ENCODE measurements at places on chromosomes 3 and 15. TPM values are rescaled to one million over a fixed set of nuclear protein-coding genes. Genes with fewer than 3 reads are reported as not detected.
A peak's percentile ranks its signal among the peaks of the same experiment; 100 is the strongest.

DNA sequence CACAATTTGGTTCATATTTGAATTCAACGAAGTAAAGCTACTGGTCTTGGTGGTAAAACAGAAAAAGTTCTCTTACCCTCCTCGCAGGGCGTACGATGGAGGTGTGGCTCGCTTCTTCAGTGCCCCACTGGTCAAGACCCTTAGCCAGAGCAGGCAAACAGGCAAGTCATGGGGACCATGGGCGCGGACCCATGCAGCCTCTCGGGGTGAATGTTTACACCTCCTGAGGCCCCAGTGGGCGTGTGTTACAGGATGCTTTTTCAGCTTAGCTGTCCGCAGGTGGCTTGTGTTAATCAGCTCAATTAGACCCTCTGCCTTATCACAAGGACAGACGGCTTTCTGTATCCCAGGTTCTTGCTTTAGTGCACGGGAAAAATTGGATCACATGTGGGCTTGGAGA lies 991.8 kb downstream of the GBE1 start:
- H3K4me1 ChIP-seq, result no peaks in the 10 kb centered on the region
- no peaks in the 10 kb centered on the region for H3K27me3 ChIP-seq
- no peak for DNase-seq
- H3K4me3 ChIP-seq, result no peak overlapping the region

The SEMA3F gene
- 9.3 TPM for total RNA-seq

The ULK4 gene
- total RNA-seq, result 6.3 TPM

DNA sequence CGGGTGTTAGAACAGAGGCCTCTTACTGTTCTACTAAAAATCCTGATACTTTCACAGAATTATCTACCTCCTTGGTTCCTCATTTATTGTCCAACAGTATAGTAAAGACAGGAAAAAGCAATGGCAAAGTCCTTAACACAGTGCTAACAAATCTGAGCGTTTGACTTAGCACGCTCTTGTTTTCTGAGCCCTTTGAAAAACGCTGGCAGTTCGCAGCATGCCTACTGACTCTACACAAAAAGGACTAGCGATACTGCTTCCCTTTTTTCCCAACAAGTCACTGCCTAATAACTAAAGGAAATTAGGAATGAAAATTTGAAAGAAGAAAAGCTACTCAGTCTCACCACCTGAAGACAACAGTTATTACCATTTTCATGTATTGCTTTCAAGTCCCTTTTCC lies 34.8 kb upstream of the CEMIP start:
- DNase-seq, result no peak
- H3K36me3 ChIP-seq, result no peaks in the 10 kb centered on the region
- no peak overlapping the region for H3K27ac ChIP-seq
- H3K27me3 ChIP-seq, result no peaks in the 10 kb centered on the region
- H3K4me3 ChIP-seq, result no peak overlapping the region
- H3K4me1 ChIP-seq, result 0 out of 2 replicates have a peak, but pooled peaks cover 2% of the 10 kb centered on the region

DNA sequence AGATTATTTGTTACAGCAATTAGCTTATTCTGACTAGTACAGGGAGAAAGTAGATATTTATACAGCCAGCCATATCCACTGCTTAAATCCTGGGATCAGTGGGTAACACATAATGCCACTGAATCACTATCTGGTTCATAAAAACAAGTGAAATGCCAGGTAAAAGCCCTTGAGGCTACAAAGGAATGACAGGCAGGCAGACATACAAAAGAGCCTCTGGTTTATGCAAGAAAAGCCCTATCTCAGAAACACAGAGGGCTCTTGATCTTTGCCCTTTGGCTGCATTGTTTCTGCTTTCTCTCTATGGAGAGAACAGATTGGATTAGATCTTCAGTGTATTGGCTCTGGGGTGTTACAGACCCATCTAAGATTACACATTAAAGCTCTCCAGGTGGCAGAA lies 115.4 kb upstream of the GADL1 start:
- H3K27me3 ChIP-seq, result no peaks in the 10 kb centered on the region
- H3K27ac ChIP-seq, result no peak overlapping the region
- H3K4me3 ChIP-seq, result no peak overlapping the region
- H3K36me3 ChIP-seq, result no peaks in the 10 kb centered on the region
- no peak for DNase-seq
- no peaks in the 10 kb centered on the region for H3K4me1 ChIP-seq

DNA sequence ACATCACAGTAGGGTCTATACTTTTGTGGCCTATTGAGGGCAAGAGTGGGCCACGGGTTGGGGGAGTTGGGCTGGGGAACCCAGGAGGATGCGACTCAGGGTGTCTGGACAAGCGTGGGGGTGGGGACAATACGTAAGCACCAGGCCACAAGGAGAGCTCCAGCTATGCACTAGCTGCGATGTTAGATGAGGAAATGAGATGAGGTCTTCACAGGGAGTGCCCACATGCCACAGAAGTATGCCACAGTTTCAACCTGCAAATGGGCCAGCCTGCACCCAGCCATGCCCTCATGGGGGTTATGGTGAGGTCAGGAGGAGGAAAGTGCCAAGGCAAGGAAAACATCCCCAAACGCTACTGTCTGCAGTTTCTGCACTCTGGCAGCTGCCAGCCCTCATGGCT lies 30.5 kb downstream of the CACNA2D2 start:
- H3K4me3 ChIP-seq, result no peak overlapping the region
- no peak overlapping the region for H3K27ac ChIP-seq
- DNase-seq, result no peak
- peaks cover 7% of the 10 kb centered on the region for H3K27me3 ChIP-seq
- no peaks in the 10 kb centered on the region for H3K36me3 ChIP-seq

The HDDC3 gene
- 4.6 TPM for total RNA-seq

The CP gene
- total RNA-seq, result 0.08 TPM

GRCh38 chr3:119660474-119661440 lies at the start of gene POPDC2:
Gene POPDC2, minus strand, starts transcription at chr3:119660589. Its CDS starts 166 bp downstream, at chr3:119660423.
- peaks cover 20% of the 10 kb centered on the region for H3K4me1 ChIP-seq
- no peaks in the 10 kb centered on the region for H3K36me3 ChIP-seq
- no peak within 1 kb of the TSS for H3K27ac ChIP-seq
- H3K4me3 ChIP-seq, result no peak within 1 kb of the TSS

- no peak for DNase-seq
- peak overlapping the region; percentile 21 for H3K27ac ChIP-seq
- peak overlapping the region; percentile 14 for H3K4me3 ChIP-seq
- no peaks in the 10 kb centered on the region for H3K36me3 ChIP-seq
- H3K4me1 ChIP-seq, result peaks cover 21% of the 10 kb centered on the region
- H3K27me3 ChIP-seq, result no peaks in the 10 kb centered on the region
Measured at GRCh38 chr15:69648775-69649735, 196.4 kb downstream of the RPLP1 start.

- no peaks in the 10 kb centered on the region for H3K36me3 ChIP-seq
- no peaks in the 10 kb centered on the region for H3K27me3 ChIP-seq
- no peak overlapping the region for H3K4me3 ChIP-seq
Measured at GRCh38 chr3:184354121-184354728, 7.2 kb downstream of the CLCN2 start.

GRCh38 chr3:26840272-26840870 lies 217.8 kb downstream of the LRRC3B start:
- no peak overlapping the region for H3K4me3 ChIP-seq
- no peaks in the 10 kb centered on the region for H3K36me3 ChIP-seq
- H3K27ac ChIP-seq, result no peak overlapping the region
- H3K4me1 ChIP-seq, result no peaks in the 10 kb centered on the region
- DNase-seq, result no peak

DNA sequence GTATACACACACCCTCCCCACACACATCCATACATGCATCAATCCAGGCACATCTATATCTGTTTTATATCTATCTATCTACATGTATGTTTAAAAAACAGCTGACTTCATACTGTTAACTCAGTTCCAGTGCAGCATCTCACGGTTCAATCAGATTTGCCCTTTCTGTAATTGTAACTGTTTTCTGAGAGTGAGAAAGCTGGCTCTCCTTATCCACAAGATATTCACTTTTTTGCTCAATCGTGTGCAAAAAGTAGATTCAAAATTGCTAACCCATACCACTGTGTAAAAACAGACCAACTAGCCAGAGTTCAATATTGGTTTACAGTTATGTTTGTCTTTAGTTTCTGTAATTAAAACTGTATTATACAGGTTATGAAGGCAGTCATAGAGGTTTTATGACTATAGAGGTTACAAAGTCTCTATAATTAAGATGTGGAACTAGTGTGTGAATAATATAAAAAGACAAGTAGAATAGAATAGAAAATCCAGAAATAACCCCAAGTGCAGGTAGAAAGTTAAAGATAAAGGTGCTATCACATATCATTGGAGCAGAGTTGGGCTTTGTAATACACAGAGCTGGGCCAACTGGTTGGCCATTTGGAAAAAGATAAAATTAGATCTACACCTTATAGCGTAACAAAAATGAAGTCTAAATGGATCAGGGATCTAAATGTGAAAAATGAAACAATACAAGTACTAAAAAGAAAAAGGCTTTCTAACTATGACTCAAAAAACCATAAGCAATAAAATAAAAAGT lies 20.1 kb upstream of the MCF2L2 start:
- peaks cover 4% of the 10 kb centered on the region for H3K36me3 ChIP-seq
- H3K27me3 ChIP-seq, result no peaks in the 10 kb centered on the region
- H3K4me1 ChIP-seq, result peaks cover 11% of the 10 kb centered on the region
- no peak overlapping the region for H3K27ac ChIP-seq
- H3K4me3 ChIP-seq, result peak overlapping the region; percentile 85
- no peak for DNase-seq

The CFAP91 gene
- 0.10 TPM for total RNA-seq

DNA sequence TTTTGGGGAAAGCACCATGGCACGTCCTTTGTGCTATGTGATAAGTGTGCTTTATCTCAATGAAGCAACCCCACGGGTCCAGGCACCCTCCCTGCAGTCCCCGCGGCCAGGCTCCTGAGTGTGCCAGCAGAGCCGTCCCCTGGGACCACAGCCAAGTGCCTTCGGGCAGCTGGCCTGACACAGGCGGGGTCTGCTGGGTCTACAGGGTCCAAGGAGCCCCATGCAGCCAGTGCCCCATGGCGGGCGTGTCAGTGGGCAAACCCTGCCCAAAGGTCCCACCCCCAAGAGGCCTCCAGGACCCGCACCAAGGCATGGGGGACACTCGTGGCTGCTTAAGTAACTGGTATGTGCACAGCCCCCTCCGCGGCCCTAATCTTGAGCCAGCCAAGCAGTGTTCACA lies 35.3 kb downstream of the KLHL25 start:
- H3K27me3 ChIP-seq, result no peaks in the 10 kb centered on the region
- peaks cover 19% of the 10 kb centered on the region for H3K4me1 ChIP-seq
- no peaks in the 10 kb centered on the region for H3K36me3 ChIP-seq
- no peak overlapping the region for H3K4me3 ChIP-seq
- no peak overlapping the region for H3K27ac ChIP-seq

- no peak overlapping the region for H3K4me3 ChIP-seq
- H3K27me3 ChIP-seq, result no peaks in the 10 kb centered on the region
- no peak overlapping the region for H3K27ac ChIP-seq
- no peak for DNase-seq
- H3K36me3 ChIP-seq, result no peaks in the 10 kb centered on the region
Measured at GRCh38 chr15:101549647-101550046, 60.1 kb upstream of the PCSK6 start.

DNA sequence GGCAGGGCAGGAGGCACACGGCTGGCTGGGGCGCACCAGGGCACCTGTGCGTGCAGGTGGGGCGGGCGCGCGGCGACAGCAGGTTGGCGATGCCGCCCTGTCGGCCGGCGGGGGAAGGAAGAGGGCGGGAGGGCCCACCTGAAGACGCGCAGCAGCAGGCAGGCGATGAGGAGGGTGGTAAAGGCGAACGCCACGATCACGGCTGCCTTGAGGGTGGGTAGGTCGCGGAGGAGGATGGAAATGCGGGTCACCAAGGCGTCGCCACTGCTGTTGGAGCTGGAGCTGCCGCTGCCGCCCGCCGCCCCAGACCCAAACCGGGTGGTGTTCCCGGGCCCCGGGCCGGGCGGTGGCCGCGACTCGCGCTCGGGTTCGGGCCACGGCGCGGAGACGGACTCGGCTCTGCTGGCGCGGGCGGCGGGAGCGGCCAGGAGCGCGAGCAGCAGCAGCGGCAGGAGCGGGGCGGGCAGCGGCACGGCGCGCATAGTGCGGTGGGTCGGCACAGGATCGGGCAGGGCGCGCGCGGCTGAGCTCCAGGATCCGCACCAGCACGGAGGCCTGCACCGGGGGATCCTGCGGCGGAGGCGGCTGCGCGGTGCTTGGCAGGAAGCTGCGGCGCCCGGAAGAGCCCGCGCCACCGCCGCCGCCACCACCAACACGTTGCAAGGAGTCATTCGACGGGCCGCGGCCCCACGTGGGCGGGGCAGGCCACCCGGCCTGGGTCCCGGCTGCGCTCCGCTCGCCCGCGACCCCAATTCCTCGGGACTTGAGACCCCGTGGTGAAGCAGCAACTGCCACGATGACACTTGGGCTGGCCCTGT lies at the start of gene FAM174B:
FAM174B (minus strand) TSS at position 598 of the 818 bp plus-strand sequence.
- DNase-seq, result peak; percentile 50
- H3K36me3 ChIP-seq, result no peaks in the 10 kb centered on the region
- H3K27ac ChIP-seq, result no peak within 1 kb of the TSS
- no peaks in the 10 kb centered on the region for H3K27me3 ChIP-seq

DNA sequence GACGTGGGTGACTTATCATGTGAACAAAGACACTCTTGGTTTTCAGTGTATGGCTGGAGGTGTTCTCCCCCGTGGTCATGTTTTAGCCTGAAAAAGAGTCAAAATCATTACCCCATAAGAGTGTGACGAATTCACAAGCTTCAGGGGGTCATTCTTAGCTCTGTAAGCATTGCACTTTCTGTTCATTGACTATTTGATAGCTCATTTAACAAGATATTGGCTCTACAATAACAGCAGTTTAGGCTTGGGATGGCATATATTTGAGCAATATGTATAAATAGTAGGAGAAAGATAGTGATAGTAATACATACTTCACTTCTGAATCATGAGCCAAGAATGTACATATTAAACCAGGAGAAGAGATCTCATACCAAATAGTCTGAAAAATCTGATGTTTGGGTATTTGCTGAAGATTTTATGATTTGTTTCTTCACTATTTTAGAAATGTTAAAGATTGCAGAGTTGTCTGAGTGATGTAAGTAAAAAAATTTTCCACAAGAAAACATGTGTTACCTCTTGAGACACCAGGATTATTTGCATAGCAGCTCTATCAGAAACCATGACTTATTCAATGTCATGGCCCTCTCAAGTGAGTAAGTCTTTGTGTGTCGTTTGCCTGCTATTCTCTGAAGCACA lies 996.0 kb downstream of the OTOL1 start:
- H3K4me1 ChIP-seq, result peaks cover 28% of the 10 kb centered on the region
- H3K27ac ChIP-seq, result peak overlapping the region; percentile 96
- H3K4me3 ChIP-seq, result no peak overlapping the region
- no peaks in the 10 kb centered on the region for H3K27me3 ChIP-seq
- peak; percentile 42 for DNase-seq
- H3K36me3 ChIP-seq, result no peaks in the 10 kb centered on the region

GRCh38 chr3:126439346-126439967 lies 36.2 kb downstream of the ZXDC start:
- H3K4me1 ChIP-seq, result no peaks in the 10 kb centered on the region
- H3K27ac ChIP-seq, result no peak overlapping the region
- DNase-seq, result no peak
- H3K4me3 ChIP-seq, result no peak overlapping the region

The CYFIP1 gene
- total RNA-seq, result 60.6 TPM

Measured in SJCRH30 (cell line).